ENCODE measurements at places on chromosomes 4 and X. TPM values are rescaled to one million over a fixed set of nuclear protein-coding genes. Genes with fewer than 3 reads are reported as not detected.
A peak's percentile ranks its signal among the peaks of the same experiment; 100 is the strongest.

SSX3 gene
- total RNA-seq, result not detected

ZBTB49 gene
- 3.9 TPM for total RNA-seq

CDKL2 gene
- total RNA-seq, result 1.2 TPM

STBD1 gene
- total RNA-seq, result 5.6 TPM

DNA sequence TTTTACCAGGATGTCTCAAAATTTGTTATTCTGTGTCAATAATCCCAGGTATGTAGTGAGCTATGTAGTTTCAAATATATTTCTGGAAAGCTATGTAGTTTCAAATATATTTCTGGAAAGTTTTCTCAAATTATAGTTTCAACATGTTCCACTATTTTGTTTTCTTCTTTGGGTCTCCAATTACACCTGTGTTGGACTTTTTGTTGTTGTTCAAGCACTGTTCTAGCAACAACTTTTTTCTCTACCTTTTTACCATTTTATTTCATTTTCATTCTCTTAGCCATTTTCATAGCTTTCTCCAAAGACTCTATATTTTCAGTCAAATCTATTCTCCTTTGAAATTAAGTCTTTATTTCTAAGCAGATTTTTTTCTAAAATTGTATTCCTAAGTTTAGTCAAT lies 88.4 kb downstream of the LCORL start:
- H3K4me3 ChIP-seq, result no peak overlapping the region
- H3K27ac ChIP-seq, result no peak overlapping the region
- no peaks in the 10 kb centered on the region for H3K36me3 ChIP-seq

GRCh38 chr4:28744066-28744465 lies 1883.4 kb downstream of the STIM2 start:
- no peak for DNase-seq
- H3K4me3 ChIP-seq, result no peak overlapping the region
- H3K4me1 ChIP-seq, result no peaks in the 10 kb centered on the region

DNA sequence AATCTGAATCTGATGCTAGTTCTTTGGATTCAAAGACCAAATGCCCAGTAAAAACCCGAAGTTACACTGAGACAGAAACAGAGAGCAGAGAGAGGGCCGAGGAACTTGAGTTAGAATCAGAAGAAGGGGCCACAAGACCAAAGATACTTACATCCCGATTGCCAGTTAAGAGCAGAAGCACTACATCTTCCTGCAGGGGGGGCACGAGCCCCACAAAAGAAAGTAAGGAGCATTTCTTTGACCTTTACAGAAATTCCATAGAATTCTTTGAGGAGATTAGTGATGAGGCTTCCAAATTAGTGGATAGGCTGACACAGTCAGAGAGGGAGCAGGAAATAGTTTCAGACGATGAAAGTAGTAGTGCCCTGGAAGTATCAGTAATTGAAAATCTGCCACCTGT lies 309.3 kb downstream of the ANK2 start:
- H3K36me3 ChIP-seq, result no peaks in the 10 kb centered on the region
- H3K4me3 ChIP-seq, result no peak overlapping the region
- no peak for DNase-seq
- H3K27me3 ChIP-seq, result peaks cover 23% of the 10 kb centered on the region
- H3K4me1 ChIP-seq, result peaks cover 13% of the 10 kb centered on the region
- H3K27ac ChIP-seq, result no peak overlapping the region

DNA sequence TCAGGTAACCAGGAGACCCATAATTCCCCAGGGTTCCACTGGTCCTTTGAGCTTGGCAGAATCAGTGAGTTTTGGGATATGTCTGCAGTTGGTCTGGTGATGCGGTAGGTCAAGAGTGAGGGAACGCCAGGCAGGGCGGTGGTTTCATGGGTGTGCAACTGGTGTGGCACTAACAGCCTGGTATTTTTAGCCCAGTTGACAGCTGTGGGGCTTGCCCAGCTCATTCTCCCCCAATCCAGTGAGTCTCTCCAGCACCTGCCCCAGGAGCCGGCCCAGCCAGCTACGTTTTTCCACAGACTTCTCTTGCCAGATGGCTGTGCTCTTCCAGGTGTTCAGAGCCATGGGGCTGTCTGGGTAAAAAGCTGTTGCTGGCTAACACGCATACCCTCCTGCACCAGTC lies 1019.9 kb downstream of the CCSER1 start:
- no peak for DNase-seq
- no peaks in the 10 kb centered on the region for H3K36me3 ChIP-seq

GRCh38 chr4:13514722-13515121 lies 29.6 kb downstream of the NKX3-2 start:
- H3K27me3 ChIP-seq, result no peaks in the 10 kb centered on the region
- H3K27ac ChIP-seq, result no peak overlapping the region
- H3K4me1 ChIP-seq, result no peaks in the 10 kb centered on the region
- no peak overlapping the region for H3K4me3 ChIP-seq
- no peak for DNase-seq

DNA sequence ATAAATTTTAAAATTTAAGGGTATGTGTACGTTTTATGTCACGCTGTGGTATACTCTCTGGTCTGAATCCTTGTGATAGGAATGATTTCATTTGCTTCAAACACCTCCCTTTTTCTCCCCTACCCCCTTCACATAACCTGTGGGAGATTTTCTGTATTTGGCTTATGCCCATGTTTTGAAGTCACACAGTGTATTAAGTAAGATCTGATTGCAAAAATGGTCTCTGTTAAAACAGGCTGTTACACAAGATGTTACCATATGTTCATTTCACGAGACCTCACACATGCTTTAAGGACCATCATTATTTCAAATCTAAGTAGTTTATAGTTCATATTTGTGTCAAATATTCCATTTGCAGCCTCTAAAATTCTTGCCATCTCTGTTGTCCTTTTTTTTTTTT lies 63.5 kb downstream of the TMEM131L start:
- no peaks in the 10 kb centered on the region for H3K27me3 ChIP-seq
- no peak overlapping the region for H3K4me3 ChIP-seq
- DNase-seq, result no peak
- no peaks in the 10 kb centered on the region for H3K36me3 ChIP-seq

DNA sequence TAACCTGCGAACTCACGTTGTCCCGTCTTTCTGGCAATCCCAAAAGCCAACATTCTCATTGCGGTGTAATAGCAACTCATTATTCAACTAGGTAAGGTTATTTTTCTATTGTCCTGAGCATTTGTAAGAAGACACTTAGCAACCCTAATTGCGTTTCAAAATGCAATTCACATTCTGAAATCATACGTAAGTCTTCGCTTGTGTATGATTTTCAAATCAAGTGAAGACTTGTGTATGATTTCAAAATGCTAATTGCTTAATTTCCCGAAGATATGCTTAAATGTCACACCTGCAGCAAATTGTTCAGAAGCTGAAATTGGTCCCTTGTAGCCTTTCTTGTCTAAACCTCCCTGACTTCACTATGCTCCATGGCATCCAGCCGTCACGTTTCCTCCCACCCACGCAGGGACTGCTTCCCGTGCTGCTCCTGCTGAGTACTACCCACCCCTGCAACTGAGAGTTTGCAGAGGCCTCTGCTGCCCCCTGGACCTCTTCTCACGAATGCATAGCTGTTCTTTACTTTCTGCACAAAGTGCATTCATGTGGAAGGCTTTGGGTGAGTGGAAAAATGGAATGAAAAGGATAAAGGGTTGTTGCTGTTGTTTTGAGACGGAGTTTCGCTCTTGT lies 40.8 kb upstream of the CLDN24 start:
- no peaks in the 10 kb centered on the region for H3K36me3 ChIP-seq
- no peaks in the 10 kb centered on the region for H3K4me1 ChIP-seq
- no peak overlapping the region for H3K27ac ChIP-seq
- DNase-seq, result peak; percentile 24
- H3K4me3 ChIP-seq, result no peak overlapping the region
- H3K27me3 ChIP-seq, result no peaks in the 10 kb centered on the region

GRCh38 chr4:65624651-65625050 lies 45.6 kb downstream of the EPHA5 start:
- H3K4me1 ChIP-seq, result no peaks in the 10 kb centered on the region
- H3K4me3 ChIP-seq, result no peak overlapping the region
- no peak overlapping the region for H3K27ac ChIP-seq
- H3K36me3 ChIP-seq, result no peaks in the 10 kb centered on the region
- no peak for DNase-seq

All from HCT116 (cell line).